ENCODE measurements at places on chromosomes 6 and 20. TPM values are rescaled to one million over a fixed set of nuclear protein-coding genes. Genes with fewer than 3 reads are reported as not detected.

- DNase-seq = peak; percentile 94
Measured at GRCh38 chr6:69917834-69918233, 51.5 kb downstream of the COL19A1 start.

DNA sequence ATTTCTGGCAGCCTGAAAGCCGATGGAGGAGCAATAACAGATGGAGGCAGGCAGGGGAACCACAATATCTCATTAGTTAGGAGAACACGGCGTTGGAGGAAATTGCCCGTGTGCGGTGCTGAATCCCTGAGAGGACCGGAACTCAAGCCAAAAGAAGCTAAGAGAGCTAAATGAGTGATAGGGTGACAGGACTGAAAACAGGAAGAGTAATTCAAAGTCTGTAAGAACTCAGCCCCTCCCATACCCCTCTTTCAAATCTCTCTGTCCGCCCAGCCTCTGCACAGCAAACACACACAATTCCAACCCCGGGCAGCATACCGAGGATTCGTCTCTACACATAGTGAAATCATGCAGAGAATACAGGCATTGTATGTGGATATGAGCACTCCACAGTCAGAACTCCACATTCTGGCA, 2.6 kb upstream of the IPCEF1 start:
- DNase-seq = no peak

DNA sequence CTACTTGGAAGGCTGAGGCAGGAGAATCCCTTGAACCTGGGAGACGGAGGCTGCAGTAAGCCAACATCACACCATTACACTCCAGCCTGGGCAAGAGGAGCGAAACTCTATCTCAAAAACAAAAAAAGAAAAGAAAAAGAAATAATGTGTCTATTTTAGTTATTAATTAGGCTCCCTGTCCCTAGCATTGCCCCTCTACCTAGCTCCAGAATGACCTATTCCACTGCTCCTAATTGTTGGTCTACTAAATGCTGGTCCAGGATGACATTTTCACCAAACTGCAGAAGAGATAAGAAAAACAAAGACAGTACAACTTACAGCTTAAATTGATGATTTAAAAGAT, 429.7 kb upstream of the SOX4 start:
- DNase-seq = no peak

- DNase-seq = no peak
Measured at GRCh38 chr20:18567739-18568091, 483 bp downstream of the SMIM26 start.

- DNase-seq = no peak
Measured at GRCh38 chr20:62089393-62089792, 23.7 kb upstream of the TAF4 start.

DNA sequence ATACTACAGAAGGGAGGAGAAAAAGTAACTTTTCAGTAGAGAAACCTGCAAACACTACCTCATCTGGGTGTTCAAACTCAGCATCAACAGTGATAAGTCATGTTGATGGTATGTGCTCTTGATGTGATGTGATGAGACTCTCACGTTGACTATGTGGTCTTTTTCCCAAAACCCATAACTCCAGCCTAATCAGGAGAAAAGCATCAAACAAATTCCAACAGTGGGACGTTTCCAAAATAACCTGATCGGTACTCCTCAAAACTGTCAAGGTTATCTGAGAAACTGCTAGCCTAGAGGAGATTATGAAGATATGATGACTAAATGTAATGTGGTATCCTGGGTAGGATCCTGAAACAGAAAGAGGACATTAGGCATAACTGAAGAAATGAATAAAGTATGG, 41.9 kb upstream of the TAB2 start:
- no peak for DNase-seq

GRCh38 chr6:53995935-53996334, 115.3 kb upstream of the MLIP start:
- no peak for DNase-seq

DNA sequence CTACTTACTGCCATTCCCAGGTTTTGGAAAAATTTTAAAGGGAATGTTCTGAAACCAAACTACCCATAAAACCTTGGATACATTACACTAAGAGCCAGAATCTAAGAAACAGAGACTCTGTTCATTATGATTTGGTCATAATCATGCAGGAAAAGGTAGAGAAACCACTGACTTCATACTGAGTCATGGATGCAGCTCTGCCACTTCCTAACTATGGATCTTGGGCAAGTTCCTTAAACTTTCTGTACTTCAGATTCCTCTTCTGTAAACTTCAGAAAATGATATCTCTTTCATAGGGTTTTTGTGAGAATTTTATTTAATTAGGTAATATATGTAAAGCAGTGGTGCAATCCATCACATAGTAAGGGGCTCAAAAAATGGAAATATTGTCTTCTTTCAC, 20.0 kb downstream of the PLA2G7 start:
- peak; percentile 82 for DNase-seq

DNA sequence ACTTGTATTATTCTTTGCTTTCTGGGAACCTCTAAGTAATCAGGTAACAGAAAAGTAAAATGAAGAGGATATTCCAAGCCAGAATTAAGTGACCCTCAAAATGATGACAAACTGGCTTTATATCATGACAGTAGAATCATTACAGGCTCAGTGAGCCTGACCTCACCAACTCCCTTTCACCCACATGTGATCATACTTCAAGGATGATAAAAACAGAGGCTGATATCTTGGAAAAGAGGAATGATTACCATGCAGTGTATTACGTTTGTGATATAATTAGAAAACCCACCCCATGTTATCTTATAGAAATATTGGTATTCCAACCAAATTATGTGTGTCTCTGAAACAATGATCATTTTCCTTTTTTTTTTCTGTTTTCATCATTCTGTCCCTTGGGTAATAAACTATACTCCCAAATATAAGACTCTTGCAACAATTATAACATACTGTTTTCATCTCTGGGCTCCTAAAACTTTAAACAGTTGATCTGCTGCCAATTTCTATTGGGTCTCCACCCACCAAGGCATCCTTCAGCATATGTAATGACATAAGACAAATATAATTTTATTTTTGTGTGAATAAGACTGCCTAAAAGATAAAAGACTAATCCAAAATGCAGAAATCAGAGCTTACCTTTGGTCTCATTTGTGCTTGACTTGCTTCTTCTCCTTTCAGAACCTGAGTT, 115.7 kb downstream of the DST start:
- DNase-seq = no peak

- no peak for DNase-seq
Measured at GRCh38 chr20:48906221-48906877, 15.2 kb upstream of the ARFGEF2 start.

DNA sequence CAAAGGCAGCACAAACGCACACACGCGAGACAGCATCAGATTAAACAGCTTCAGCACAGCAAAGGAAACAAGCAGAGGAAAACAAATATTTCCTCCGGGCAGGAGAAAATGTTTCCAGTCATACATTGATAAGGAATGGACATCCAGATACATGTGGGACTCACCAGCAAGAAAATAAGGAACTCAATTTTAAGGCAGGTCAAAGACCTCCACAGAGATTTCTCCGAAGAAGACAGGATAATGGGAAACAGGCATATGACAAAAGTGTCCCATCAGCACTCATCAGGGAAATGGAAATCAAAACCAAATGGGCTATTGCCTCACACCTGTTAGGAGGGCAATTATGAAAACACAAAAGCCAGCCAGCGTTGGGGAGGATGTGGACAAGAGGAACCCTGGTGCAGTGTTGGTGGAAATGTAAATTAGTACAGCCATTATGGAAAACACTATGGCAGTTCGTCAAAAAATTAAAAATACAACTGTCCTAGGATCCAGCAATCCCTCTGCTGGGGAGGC, 9.7 kb upstream of the SLCO4A1 start:
- DNase-seq = no peak

- DNase-seq = no peak
Measured at GRCh38 chr6:117459204-117459944, 23.1 kb upstream of the DCBLD1 start.

DNA sequence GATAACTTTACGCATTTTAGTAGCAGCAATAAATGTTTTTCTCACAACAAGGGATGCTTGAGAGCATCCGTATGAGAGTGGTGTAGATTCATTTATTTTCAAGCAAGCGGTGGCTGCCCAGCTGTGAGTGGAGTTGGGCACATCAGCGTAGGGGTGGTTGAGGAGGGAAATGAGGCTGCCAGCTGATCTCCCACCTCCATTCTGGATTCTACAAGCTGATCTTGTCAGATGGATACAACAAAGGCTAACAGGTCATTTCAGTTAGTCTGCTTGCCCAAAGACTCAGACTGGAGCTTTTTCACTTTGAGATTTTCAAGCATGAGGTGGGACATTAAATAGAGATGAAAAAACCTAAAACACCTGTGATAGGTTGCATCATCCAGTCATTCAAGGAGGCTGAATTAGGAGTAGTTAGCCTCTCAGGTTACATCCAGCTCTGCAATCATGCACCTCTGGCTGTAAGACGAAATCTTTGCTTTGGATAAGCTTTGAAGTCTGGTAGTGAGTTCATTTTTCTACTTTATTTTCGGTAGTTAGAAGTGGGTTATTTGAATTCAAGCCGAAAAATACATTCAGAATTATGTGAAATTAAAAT, 1.9 kb upstream of the BACH2 start:
- DNase-seq = no peak

GRCh38 chr6:83757021-83757420, 48.1 kb upstream of the SNAP91 start:
- no peak for DNase-seq

- DNase-seq = no peak
Measured at GRCh38 chr20:48557380-48557779, 270.4 kb downstream of the PREX1 start.

GRCh38 chr6:2909718-2910117, 6.6 kb upstream of the SERPINB9 start:
- DNase-seq = no peak

DNA sequence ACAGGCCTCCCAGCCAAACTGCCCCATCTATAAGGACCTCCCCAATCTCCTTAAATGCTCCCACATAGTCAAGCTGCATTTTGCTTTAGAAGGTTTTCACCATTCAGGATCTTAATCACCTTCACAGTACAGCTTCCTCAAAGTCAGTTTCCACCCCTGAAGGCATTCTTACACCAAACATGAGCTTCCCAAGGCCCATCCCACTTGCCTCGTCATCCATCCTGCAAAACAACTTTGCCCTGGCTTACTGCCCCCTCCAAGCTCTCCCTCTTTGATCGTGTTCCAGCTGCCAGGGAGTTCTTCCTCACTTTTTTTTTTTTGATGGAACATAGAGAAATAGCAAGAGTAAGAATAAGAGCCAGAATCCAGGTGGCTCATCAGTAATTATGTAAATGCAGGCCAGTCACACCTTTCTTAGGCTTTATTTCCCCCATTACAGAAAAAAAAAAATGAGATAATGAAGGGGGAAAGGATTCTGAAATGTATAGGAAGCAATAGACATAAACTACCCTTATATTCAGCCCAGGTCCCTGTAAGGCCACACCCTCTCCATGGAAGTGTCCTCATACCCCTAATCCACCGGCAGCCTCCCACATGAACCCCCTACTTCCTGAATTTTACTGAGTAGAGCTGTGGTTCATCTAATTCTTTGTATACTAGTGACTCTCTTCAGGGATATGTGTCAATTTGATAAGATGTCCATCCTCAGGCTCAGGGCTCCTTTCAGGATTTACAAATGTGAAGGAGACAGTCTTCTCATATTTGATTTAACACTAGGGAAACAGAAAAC, 12.7 kb downstream of the TRIM27 start:
- peak; percentile 47 for DNase-seq

GRCh38 chr6:117487821-117488220, 5.3 kb downstream of the DCBLD1 start:
- DNase-seq = no peak

DNA sequence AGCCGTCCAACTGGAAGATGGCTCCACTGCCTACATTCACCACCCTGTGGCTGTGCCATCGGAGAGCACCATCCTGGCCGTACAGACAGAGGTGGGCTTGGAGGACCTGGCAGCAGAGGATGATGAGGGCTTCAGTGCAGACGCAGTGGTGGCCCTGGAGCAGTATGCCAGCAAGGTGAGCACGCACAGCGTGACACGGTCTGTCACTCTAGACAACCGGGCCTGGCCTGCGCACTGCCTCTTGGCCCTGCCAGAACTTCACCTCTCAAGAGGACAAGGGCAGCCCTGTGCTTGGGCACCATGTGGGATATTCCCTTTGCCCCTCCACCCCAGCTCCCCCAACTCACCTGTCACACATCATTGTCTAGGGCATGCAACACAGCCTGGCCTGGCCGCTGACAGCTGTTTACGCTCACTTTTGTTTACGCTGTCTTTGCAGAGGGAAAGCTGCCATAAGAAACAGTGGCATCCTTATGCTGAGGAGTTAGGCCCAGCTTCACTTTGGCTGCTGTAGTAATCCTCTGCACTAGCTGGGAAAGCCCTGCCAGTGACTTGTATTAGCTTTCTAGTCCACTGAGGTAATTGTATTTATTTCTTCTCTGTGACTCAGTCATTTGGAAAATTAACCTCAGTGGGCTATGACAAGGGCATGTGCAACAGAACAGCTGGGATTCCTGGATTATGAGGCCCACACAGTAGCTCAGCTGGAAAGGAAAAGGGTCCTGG, 9.8 kb upstream of the DEF6 start:
- DNase-seq = no peak

- no peak for DNase-seq
Measured at GRCh38 chr20:31559704-31560093, 45.4 kb upstream of the ID1 start.

GRCh38 chr6:39077882-39078594, 29.5 kb downstream of the GLP1R start:
- DNase-seq = no peak

GRCh38 chr6:94127716-94128115, 708.4 kb upstream of the EPHA7 start:
- DNase-seq = no peak

GRCh38 chr6:31965700-31966099, 6.2 kb downstream of the DXO start:
- no peak for DNase-seq

GRCh38 chr20:4060064-4060795, 44.9 kb upstream of the RNF24 start:
- no peak for DNase-seq

- no peak for DNase-seq
Measured at GRCh38 chr6:149480502-149481280, 4.1 kb downstream of the ZC3H12D start.

DNA sequence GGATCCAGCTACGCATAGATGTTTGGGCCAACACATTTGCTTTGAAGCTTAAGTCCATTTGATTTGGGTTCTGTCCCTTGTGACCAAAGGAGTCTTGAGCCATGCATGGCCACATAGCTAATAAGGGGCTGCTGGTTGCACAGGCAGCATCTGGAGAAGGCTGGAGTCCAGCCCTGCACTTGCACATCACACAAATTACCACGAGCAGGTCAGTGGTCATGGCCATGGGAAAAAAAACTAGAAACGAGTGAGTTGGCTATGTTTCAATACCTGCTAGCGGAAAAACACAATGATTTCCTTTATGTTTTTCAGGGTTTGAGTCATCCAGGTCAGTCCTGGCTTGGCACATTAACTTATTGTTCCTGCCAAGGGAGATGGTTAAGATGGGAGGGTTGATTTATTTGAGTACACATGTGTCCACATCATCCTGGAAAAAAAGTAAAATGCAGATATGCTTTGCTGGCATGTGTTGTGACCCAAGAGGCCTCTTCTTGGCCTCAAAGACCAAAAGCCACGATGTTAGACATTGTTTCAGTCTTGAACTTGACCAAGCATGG, 5.6 kb upstream of the STX16 start:
- DNase-seq = peak; percentile 96

The PREX1 gene
- polyA plus RNA-seq = 0.06 TPM

The PAX1 gene
- polyA plus RNA-seq = not detected

The SYNDIG1 gene
- polyA plus RNA-seq = 4.0 TPM

The MYLK4 gene
- 0.12 TPM for polyA plus RNA-seq

The ATP6V1G2 gene
- 1.1 TPM for polyA plus RNA-seq

The RALY gene
- 112 TPM for polyA plus RNA-seq

The NKX2-4 gene
- not detected for polyA plus RNA-seq

The ADGRG6 gene
- 18.4 TPM for polyA plus RNA-seq

The LY6G6D gene
- not detected for polyA plus RNA-seq

The PTCRA gene
- polyA plus RNA-seq = not detected

The ZBTB46 gene
- polyA plus RNA-seq = 0.12 TPM

All from mammary epithelial cell (primary cell).